ENCODE measurements at places on chromosomes 7 and 10. TPM values are rescaled to one million over a fixed set of nuclear protein-coding genes. Genes with fewer than 3 reads are reported as not detected.
A peak's percentile ranks its signal among the peaks of the same experiment; 100 is the strongest.

The PALD1 gene
- 15.5 TPM for total RNA-seq

The CALCR gene
- not detected for total RNA-seq

The CPA2 gene
- total RNA-seq, result not detected

The FAM24B gene
- total RNA-seq, result 15.9 TPM

The IFIT2 gene
- total RNA-seq, result not detected

The RABGEF1 gene
- 14.1 TPM for total RNA-seq

The PON1 gene
- 1.1 TPM for total RNA-seq

GRCh38 chr7:16780596-16780995, 24.2 kb downstream of the AGR2 start:
- H3K27me3 ChIP-seq, result no peaks in the 10 kb centered on the region
- no peak overlapping the region for H3K4me3 ChIP-seq
- no peak for DNase-seq
- H3K27ac ChIP-seq, result no peak overlapping the region

- no peak for DNase-seq
- H3K4me3 ChIP-seq, result no peak overlapping the region
- no peaks in the 10 kb centered on the region for H3K27me3 ChIP-seq
- H3K4me1 ChIP-seq, result peaks cover 7% of the 10 kb centered on the region
Observed at GRCh38 chr7:71649812-71650211, 517.9 kb downstream of the GALNT17 start.

DNA sequence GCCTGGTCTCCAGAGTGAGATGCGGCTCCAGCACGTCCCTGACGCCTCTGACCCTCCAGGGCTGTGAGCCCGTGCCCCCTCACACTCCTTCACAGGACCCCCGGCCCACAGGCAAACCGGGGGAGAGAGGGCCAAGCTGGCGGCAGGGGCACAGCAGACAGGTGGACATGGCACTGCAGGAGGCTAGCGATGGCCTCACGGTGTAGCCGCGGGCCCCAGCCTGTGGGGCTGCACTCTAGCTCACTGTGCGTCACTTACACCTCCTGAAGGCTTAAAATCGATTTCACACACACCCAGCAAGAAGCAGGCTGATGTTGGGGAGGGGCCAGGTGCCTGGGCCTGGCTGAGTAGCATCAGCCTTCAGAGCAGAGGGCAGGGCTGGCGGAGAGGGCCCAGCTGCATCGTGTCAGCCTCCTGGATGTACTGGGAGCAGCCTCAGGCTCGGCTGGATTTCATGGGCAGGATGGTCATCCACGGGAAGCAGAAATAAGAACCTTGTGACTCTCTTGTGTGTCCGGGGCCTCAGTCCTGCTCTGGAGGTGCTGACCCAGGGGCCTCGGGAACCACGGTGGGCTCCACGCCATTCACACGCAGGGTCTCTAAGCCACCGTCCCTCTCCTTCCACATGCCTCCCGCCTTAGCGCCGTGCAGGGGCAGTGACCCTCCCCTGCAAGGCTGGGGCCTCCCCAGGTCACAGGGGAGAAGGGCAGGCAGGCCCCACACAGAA, 19.4 kb upstream of the KNDC1 start:
- peak; percentile 36 for DNase-seq
- no peak overlapping the region for H3K4me3 ChIP-seq
- peaks cover 7% of the 10 kb centered on the region for H3K4me1 ChIP-seq
- peaks cover 3% of the 10 kb centered on the region for H3K27me3 ChIP-seq
- no peaks in the 10 kb centered on the region for H3K36me3 ChIP-seq

- peaks cover 1% of the 10 kb centered on the region for H3K4me1 ChIP-seq
- peak; percentile 89 for DNase-seq
- H3K4me3 ChIP-seq, result no peak overlapping the region
- H3K27me3 ChIP-seq, result peaks cover 1% of the 10 kb centered on the region
- no peak overlapping the region for H3K27ac ChIP-seq
Observed at GRCh38 chr7:143008007-143008901, 18.7 kb downstream of the OR9A2 start.

- DNase-seq, result no peak
- no peak overlapping the region for H3K4me3 ChIP-seq
- no peaks in the 10 kb centered on the region for H3K4me1 ChIP-seq
- H3K27me3 ChIP-seq, result no peaks in the 10 kb centered on the region
- H3K36me3 ChIP-seq, result no peaks in the 10 kb centered on the region
Observed at GRCh38 chr7:99828811-99829210, 998 bp downstream of the CYP3A43 start.

DNA sequence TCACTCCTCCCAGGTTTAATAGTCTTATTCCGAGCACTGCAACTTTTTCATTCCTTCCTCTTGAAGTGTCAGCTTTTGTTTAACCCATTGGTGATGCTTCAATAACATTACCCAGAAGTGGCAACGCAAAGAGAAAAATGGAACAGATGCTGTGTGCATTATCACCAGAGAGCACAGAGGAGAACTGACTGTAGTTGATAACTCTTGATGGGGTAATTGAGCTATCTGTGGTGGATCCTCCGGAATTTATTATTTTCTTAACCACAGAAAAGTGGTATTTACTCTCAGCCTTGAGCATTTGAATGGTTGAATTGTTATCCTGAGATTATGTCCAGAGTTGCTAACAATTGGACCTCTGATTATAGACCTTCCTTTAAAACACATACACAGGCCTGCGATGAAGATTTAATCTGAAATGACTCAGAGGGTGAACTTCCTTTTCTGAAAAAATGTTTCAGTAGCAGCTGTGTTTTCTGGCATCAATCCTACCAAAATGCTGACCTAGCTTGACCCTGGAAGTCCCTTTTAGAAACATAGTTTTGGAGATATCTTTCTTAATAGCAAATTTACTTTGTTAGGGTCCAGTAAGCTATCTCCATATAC, 1584.4 kb upstream of the LRRTM3 start:
- H3K4me1 ChIP-seq, result no peaks in the 10 kb centered on the region
- no peaks in the 10 kb centered on the region for H3K27me3 ChIP-seq
- no peak overlapping the region for H3K27ac ChIP-seq
- H3K4me3 ChIP-seq, result no peak overlapping the region
- H3K36me3 ChIP-seq, result no peaks in the 10 kb centered on the region

DNA sequence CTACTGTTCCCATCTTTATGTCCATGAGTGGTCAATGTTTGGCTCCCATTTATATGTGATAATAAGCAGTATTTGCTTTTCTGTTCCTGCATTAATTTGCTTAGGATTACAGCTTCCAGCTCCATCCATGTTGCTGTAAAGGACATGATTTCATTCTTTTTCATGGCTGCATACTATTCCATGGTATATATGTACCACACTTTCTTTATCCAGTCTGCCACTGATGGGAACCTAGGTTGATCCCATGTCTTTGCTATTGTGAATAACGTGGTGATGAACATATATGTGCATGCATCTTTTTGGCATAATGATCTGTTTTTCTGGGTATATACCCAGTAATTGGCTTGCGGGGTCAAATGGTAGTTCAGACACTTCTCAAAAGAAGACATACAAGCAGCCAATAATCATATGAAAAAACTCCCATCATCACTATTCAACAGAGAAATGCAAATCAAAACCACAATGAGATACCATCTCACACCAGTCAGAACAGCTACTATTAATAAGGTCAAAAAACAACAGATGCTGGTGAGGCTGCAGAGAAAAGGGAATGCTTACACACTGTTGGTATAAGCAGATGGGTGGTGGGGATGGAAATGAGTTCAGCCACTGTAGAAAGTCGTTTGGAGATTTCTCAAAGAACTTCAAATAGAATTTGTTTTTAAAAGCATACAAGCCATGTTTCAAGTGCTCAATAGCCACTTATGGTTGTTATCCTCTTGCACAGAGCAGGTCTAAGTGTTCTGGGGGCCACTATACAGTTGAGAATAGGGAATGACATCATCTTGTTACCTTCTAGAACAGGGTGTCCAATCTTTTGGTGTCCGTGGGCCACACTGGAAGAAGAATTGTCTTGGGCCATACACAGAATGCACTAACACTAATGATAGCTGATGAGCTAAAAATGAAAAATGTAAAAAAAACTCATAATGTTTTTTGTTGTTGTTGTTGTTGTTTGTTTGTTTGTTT, 23.2 kb upstream of the SDK1 start:
- H3K4me1 ChIP-seq, result peaks cover 30% of the 10 kb centered on the region
- H3K36me3 ChIP-seq, result peaks cover 20% of the 10 kb centered on the region
- peak overlapping the region; percentile 48 for H3K27ac ChIP-seq
- DNase-seq, result no peak
- H3K4me3 ChIP-seq, result no peak overlapping the region

DNA sequence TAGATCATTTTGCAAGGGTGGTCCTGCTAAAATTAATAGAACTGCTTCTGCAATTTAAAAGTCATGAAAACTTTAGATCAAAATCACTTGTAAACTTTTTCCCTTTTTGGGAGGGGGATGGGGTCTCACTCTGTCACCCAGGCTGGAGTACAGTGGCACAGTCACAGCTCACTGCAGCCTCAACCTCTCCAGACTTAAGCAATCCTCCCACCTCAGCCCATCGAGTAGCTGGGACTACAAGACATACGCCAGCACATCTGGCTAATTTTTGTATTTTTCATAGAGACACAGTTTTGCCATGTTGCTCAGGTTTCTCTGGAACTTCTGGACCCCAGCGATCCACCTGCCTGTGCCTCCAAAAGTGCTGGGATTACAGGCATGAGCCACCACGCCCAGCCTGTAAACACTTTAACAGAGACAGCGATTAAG, 79.7 kb downstream of the LRRC17 start:
- H3K4me1 ChIP-seq, result no peaks in the 10 kb centered on the region
- H3K36me3 ChIP-seq, result no peaks in the 10 kb centered on the region

GRCh38 chr10:5971886-5972285, 5.5 kb downstream of the IL15RA start:
- no peaks in the 10 kb centered on the region for H3K36me3 ChIP-seq
- H3K4me3 ChIP-seq, result no peak overlapping the region
- DNase-seq, result no peak
- H3K27me3 ChIP-seq, result peaks cover 6% of the 10 kb centered on the region
- no peak overlapping the region for H3K27ac ChIP-seq
- H3K4me1 ChIP-seq, result peaks cover 5% of the 10 kb centered on the region

- no peaks in the 10 kb centered on the region for H3K36me3 ChIP-seq
- H3K27me3 ChIP-seq, result peaks cover 2% of the 10 kb centered on the region
- peak overlapping the region; percentile 79 for H3K27ac ChIP-seq
- DNase-seq, result peak; percentile 84
Observed at GRCh38 chr7:130141161-130141883, 63.9 kb downstream of the TMEM209 start.

- no peak overlapping the region for H3K27ac ChIP-seq
- H3K27me3 ChIP-seq, result no peaks in the 10 kb centered on the region
- H3K4me3 ChIP-seq, result no peak overlapping the region
- H3K4me1 ChIP-seq, result peaks cover 11% of the 10 kb centered on the region
- DNase-seq, result no peak
- H3K36me3 ChIP-seq, result no peaks in the 10 kb centered on the region
Observed at GRCh38 chr10:48806342-48806741, 121.7 kb downstream of the WDFY4 start.

DNA sequence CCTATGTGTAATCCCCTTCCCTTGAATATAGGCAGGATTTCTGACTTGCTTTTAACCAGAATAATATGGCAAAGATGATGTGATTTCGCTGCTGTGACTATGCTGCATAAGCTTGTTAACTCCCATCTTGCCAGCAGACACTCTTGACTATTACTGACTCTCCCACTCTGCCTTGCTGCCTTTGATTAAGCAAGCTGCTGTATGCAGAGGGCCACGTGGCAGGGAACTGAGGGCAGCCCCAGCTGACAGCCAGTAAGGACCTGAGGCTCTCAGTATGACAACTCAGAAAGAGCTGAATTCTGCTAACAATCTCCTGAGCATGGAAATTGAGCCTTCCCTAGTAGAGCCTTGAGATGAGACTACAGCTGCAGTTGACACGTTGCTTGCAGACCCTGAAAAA, 279.4 kb upstream of the CACNA2D1 start:
- no peaks in the 10 kb centered on the region for H3K27me3 ChIP-seq
- no peaks in the 10 kb centered on the region for H3K36me3 ChIP-seq
- no peak overlapping the region for H3K4me3 ChIP-seq
- peaks cover 9% of the 10 kb centered on the region for H3K4me1 ChIP-seq

- peak overlapping the region; percentile 80 for H3K4me3 ChIP-seq
- H3K27me3 ChIP-seq, result peaks cover 3% of the 10 kb centered on the region
- H3K27ac ChIP-seq, result peak overlapping the region; percentile 73
- H3K36me3 ChIP-seq, result no peaks in the 10 kb centered on the region
- DNase-seq, result peak; percentile 47
Observed at GRCh38 chr7:2553831-2554581, 1.3 kb downstream of the BRAT1 start.

GRCh38 chr7:157977717-157978496, 609.7 kb downstream of the PTPRN2 start:
- DNase-seq, result no peak
- no peaks in the 10 kb centered on the region for H3K4me1 ChIP-seq
- peaks cover 24% of the 10 kb centered on the region for H3K36me3 ChIP-seq
- H3K4me3 ChIP-seq, result no peak overlapping the region
- H3K27ac ChIP-seq, result no peak overlapping the region
- H3K27me3 ChIP-seq, result peaks cover 4% of the 10 kb centered on the region

DNA sequence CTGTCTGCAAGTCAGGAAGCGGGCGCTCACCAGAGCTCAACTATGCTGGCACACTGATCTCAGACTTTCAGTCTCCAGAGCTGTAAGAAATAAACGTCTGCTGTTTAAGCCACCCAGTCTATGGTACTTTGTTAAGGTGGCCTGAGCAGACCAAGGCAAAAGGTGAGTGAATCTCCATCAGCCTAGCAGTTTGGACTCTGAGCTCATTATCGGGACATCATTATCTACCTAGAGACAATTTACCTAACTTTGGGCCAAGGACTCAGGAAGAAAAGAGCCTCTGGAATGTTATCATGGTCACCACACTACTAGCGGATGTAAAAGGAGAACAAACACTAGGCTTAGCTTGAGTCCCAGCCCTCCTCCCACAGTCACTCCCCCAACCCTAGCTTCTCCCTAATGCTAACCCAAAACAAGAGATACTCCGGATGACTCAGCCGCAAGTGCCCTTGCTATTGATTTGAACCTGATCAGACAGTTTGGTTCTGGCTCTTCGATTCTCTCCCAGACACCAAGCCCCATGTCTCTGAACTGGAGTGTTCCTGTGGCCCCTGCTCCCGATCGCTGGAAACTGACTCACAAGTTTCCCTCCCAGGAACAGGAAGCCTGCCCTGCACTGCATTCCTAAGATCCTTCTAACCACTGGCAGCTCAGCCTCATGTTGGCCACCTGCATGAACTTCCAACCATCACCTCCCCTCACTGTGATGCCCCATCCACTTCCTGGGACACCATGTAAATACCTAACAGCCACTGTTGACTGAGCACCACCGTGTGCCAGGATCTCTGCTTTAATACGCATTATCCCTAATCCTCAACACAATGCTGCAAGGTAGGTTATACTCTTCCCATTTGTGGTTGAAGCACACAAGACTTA, 34.5 kb downstream of the CREB3L2 start:
- H3K4me1 ChIP-seq, result peaks cover 14% of the 10 kb centered on the region
- no peak overlapping the region for H3K27ac ChIP-seq
- DNase-seq, result no peak

DNA sequence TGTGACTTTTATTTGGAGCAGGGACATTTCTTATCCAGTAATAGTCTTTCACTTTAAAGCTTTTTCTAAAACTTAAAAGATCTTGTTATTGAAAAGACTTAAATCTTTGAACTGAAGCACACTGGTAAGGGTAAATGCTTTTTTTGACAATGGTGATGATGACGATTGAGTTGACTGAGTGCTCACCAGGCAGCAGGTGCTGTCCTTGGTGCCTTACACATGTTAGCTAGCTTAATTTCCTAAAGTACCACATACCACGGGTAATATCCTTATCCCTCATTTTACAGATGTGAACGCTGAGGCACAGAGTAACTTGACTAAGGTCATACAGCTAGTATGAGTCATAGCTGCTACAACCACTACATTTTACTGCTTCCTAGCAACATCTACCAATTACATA, 200.0 kb downstream of the XPNPEP1 start:
- H3K27me3 ChIP-seq, result no peaks in the 10 kb centered on the region
- no peak for DNase-seq
- H3K4me3 ChIP-seq, result no peak overlapping the region
- H3K27ac ChIP-seq, result no peak overlapping the region

All from glutamatergic neuron (in vitro differentiated cells).